GM18507 (cell line): ENCODE measurements at places on chromosomes 5 and 9.

DNA sequence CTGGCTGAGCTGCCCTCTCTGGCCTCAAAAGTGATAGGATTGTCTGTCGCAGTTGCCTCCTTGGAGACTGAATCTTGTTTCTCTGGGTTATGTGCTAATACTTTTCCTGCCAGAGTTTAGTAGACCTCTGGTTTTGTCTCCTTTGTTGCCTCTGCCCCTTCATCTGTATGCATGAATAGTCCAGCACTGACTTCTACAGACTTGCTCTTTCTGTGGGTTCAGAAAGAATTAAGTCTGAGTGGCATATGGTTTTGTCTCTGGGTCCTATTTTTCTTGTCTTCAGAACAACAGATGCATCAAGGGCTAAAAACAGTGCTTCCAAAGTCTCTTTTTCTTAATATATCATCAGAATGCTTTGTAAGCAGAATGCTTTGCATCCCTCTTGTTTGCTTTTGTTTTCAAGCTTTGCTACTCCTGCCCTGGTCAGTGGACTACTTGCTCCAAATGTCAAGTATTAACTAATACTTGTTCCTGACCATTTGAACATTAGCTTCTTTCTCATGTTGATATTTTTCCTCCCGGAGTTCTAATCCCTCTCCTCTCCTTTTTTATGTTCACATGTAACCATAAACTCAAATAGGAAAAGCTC lies 131.7 kb downstream of the UNC13B start:
- no peak for DNase-seq

DNA sequence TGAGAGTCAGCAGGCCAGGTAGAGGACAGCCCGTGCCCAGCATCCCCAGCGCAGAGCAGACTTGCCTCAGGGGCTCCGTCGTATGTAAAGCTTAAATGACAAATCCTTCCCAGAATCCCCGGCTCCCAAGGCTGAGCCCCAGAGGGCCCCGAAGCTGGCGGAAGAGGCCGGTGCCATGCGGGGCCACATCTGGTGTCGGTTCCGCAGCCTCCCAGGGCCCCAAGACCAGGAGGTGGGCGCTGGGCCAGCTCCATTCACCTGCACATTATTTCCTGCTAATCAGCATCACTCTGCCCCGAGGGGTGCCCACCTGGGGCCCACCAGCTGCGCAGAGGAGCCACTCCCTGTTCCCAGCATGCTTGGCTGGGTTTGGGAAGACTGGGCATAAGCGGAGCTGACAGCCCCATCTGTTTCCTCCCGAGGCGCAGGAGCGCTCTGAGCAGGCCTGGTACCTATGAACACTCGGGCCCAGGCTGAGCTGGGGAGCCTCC lies 124.0 kb upstream of the PPP1R26 start:
- DNase-seq, result no peak

DNA sequence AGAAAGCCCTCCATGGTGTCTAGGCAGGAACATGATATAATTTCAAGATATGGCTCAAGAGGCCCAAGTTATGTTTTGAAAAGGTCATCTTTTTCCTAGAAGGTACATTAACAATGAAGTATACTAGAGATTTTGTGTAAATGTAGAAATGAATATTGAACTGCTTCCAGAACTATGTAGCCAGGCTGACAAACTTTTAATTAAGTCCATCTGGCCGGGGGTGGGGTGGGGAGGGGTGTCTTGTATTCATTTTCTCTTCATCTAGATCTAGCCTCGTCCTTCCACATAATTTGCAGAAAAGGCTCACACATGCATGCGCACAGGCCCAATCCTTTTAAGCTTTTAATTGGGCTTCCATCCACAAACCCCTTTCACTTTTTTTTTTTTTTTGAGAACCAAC lies 323.3 kb downstream of the ARL15 start:
- DNase-seq, result no peak

DNA sequence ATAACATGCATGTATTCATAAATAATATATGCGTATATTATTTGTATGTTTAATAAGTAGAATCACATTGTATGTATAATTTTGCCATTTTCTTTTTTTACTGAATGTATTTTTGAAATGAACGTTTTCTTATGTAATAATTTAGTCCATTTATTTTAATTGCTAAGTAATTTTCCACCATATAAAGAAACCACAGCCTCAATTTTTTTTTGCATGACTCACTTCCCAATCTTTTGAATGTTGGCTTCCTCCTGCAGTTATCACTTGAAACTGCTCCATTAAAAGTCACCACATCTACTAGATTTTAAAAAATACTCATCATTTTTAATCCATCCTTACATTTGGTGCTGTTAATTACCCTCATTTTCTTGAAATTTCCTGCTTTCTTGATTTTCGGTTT lies 363.3 kb upstream of the MEF2C start:
- DNase-seq, result no peak

DNA sequence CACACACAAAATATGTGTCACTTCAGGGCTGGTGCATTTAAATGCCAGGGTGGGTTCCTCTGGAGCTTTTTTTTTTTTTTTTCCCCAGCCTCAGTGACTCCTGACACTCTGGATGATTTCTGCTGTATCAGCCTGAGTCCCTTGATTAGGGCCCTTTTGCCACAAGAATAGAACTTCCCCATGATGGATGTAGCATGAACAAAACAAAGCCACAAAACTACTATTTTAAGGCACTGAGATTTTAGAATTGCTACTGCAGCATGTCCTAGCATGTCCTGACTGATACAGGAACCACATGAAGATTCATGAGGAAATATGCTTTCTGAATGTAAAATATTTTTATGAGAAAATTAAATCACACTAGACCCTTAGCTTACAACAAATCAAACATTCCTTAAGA lies 13.9 kb upstream of the ADGRD2 start:
- no peak for DNase-seq

DNA sequence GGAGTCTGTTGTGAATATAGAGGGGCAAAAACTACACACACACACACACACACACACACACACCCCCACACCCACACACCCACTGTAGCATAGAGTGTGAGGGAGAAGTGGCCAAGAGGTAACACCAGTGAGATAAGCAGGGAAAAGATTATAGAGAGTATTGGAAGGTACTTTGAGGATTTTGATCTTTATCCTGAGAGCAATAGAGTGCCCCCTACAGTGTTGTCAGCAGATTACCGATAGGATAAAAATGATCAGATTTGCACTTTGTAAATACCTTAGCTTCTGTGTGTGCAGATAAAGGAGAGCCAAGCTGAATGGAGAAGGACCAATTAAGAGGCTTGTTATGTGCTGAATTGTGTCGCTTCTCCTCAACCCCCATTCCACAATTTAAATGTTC lies 32.3 kb downstream of the ERCC6L2 start:
- DNase-seq, result no peak

GRCh38 chr9:95820074-95820473 lies 55.4 kb upstream of the ERCC6L2 start:
- no peak for DNase-seq

DNA sequence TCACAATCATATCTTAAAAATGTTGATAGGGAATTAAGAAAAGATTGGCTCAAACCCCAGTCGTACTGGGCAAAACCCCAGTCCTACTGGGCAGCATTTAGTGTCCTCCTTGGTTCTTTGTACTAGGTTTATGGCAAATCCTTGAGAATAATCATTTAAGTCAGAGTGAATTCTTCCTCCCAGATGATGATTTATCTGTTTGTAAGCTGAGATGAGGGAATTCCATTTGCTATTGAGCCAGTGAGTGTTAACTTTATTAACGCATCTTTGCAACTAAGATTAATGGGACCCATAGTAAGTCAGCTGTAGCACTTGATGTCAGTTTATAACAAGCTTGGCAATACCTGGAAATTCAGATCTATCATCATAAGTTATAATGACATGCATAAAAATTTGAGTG lies 821.8 kb upstream of the DMAC1 start:
- DNase-seq, result no peak

DNA sequence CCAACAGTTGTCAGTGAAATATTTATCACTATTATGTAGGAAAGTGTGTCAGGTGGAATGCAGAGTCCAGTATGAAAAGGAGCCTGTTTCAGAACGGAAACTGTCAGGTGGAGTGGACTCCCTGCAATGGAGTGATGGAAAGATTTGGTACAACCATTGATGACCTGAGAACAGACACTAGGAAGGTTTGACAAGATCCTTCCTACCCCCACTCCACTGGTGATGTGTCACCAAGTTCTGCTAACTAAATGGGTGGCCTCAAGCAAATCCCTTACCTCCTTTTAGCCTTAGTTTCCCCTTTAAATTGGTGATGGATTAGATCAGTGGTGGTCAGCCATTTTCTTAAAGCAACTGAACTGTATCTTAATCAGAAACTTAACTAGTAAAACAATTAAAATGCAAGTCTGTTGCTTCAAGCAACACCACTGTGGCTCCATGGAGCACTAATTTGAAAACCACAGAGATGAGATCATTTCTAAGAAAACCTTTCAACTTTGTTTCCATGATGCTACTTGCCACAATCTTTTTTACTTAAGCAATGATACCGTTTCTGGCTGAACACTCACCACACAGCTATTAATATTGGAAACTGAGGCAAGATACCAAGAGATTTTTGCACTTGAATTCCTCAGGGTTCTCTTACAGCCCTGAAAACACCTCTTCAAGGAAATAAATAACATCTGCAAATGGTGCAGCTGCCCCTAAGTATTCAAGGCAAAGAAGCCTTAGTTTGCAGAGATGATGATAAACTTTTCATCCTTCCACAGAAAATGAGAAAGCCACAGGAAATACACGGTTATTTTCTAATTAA lies 140.6 kb downstream of the ERCC6L2 start:
- DNase-seq, result no peak

DNA sequence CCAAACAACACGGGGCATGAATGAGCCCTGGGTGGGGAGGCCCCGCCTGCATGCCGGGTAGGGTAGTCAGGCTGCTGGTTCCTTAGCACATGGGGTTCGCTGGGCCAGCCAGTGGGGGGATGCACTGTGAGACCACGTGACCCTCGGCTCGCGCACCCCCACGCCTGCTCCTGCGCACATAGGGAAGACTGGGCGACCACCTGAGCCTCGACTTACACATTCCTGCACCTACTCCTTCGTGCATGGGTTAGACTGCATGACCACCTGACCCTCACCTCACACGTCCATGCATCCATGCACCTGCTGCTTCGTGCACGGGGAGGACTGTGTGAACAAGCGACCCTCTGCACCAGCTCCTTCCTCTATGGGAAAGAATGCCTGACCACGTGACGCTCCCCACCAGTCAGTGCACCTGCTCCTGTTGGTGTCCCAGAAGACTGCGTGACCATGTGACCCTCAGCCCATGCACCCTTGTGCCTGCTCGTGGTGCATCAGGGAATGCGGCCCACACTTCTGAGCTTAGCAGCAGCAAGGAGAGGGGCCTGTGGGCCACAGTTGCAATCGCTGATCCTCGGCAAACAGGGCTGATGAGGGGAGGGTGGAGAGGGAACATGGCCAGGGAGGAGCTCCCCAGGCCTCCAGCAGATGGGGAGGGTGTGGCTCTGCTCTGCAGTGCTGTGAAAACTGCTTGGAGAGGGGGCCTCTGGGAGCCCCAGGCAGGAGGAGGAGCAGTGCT lies 18.1 kb downstream of the LPCAT1 start:
- no peak for DNase-seq

DNA sequence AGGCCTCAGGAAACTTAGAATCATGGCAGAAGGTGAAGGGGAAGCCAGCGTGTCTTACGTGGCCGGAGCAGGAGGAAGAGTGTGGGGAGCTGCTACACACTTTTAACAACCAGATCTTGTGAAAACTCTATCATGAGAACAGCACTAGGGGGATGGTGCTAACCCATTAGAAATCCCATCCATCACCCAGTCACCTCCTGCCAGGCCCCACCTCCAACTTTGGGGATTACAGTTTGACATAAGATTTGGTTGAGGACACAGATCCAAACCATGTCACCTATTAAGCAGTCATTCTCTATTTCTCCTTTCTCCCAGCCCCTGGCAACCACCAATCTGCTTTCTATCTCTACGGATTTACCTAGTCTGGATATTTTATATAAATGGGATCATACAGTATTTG lies 26.9 kb downstream of the PBX3 start:
- DNase-seq, result no peak

- DNase-seq, result no peak
These were observed 137.1 kb downstream of the PDE8B start for GRCh38 chr5:77347435-77348098.

DNA sequence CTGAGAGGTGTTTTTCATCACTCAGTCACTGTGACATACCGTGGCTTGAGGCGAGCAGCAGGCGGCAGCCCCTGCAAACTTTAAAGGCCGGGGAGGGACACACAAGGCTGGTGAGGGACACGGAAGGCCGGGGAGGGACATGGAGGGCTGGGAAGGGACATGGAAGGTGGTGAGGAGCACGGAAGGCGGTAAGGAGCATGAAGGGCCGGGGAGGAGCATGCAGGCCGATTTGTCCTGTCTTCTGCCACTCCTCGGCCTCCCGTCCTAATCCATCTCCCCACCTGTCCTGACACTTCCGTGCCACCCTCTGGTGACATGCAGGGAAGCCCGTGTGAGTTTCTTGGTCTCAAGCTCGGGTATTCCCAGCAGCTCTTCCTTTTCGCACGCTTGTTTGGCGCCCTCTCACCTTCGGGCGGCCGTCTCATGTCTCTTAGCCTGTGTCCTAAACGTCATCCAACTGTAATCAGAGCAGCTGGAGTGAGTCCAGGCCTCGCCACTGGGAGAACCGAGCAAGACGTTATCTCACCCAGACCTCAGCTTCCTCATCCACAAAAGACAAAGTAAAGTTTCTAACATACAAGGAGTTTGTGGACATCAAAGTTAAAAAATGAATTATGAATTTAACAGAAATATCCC lies 126.5 kb downstream of the MRPL36 start:
- DNase-seq, result no peak
